Uterus (tissue), 4 donors: ENCODE measurements at places on chromosomes 6 and 20. TPM values are rescaled to one million over a fixed set of nuclear protein-coding genes. Genes with fewer than 3 reads are reported as not detected.

NRN1 gene
- 23.0 TPM for total RNA-seq

SRMS gene
- not detected for total RNA-seq

PARD6B gene
- total RNA-seq, result 13.2 TPM

ADISSP gene
- 4.1 TPM for total RNA-seq

TP53TG5 gene
- 1.9 TPM for total RNA-seq

RAD21L1 gene
- not detected for total RNA-seq

DNA sequence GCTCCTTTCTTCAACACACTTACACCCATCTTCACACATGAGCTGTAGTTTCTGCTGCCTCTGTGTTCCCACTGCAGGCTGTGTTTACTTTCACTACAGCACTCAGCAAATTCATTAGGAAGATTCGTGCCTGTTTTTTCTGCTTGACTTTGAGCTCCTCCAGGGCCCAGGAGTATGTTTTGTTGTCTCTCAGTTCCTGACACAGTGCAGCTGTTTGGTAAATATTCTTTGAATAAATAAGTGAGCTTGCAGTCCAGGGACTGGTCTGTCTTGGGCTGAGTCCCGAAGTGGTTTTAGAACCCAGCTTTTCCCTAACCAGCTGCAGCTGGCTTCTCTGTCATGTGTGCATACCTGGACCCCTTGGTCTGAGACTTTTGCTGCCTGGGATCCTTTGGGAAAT is 46.6 kb upstream of the CCN6 start:
- no peak for DNase-seq

DNA sequence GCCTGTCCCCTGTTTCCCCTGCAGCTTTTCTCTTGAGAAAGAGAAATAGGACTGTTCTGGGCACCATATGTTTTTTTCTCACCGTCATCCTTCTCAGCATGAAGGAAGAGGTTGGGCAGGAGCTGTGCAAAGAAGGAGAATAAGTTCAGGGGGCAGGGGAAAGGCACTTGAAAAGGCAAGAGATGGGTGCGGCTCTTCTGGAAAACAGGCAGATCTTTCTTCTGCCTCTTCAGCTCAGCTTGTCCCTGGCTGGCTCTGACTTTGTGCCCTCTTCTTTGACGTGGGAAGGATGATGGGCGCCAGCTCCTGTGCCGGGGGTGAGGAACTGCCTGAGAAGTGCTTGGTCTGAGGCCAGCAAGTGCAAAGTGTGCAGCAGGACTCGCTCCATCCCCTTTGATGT is 206.5 kb downstream of the DOK5 start:
- no peak for DNase-seq

DNA sequence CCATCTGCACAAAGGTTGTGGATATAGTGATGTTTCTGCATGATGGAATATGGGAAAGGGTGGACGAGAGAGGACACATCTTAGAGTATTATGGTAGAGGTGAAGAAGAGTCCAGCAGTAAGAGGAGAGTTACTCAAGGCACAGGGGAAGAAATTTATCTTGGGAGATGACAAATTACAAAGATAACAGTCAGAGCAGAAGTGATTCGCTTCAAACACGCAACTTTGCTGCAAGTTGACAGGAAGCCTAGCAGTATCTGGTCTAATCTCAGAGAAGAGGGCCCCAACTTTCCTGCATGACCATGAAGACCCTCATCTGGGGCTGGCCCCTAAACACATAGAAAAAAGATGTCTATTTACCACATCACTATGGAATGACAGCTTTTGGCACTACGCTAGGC is 1.2 kb upstream of the CALHM6 start:
- DNase-seq, result no peak

DNA sequence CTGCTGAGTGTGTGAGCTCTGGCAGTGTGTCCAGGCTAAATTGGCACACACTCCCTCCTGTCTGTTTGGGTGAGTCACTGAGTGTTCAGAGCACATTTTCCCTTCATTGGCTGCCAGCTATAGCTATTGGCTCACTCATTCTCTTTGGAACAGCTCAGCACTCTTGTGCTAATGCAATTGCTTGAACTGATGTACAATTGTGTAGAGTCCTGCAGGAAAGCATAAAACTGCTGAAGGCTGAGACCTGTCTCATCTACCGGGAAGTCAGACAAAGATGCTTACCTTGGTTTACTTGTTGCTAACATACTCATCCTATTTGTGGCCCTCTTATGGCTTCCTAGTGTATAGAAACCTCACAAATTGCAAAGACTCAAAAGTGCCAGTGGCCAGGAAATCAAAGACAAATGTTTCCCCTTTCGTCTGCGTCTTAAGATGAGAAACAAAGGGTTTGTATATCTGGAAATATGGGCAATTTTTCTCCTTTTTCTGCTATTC is 351.0 kb downstream of the BCKDHB start:
- DNase-seq, result peak; percentile 54

DNA sequence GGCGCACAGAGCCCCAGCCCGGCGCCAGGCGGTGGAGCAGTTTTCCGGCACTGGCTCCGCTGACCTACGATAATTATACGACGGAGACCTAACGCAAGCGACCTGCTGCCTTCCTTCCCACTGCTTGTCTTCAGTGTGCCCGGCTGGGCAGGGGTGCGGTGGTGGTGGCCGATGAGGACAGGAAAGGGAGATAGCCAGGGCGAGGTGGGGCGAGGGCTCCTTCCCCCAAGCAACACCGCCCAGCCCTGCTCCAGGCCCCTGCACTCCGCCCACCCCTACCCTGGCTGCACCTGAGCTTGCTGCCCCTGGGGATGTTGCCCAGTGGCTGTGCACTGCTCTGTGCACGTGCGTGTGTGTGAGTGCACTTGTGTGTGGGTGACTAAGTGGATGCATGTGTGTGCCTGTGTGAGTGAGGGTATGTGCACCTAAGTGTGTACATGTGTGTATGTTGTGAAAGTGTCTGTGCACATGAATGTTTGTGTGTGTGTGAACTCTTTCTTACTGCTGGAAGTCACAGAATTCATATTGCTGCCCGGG is 42.6 kb upstream of the IRF4 start:
- no peak for DNase-seq

DNA sequence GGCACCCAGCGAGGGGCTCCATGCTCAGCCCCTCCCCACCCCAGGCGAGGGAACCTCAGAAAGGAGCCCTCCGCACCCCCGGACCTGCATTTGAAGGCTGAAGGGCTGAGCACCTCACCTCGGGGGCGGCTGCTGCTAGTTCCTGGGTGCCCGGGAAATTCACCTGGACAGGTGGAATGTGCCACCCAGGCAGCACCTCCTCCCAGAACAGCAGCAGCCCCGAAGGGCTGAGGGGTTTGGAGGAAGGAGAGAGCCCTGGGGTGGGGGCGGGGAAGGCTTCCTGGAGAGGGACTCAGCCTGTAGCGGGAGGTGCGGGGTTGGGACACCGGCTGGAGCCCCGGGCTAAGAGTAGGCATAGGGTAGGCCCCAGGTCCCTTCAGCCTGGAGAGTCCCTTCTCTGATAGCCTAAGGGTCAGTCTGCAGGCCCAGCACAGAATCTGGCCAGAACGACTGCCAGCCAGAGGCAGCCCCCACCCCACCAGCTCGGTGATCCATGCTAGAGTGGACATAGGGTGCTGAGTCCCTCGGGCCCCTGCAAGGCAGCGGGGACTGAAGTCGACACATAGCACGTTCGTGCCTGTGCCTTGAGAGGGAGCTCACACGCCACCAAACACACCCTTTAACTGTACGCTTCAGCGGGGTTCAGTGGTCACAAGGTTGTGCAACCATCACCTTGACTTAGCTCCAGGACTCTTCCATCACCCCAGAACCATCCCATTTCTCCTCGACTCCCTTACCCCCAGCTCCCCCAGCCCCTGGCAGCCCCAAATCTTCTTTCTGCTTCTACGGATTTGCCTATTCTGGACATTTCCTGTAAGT is 180.9 kb downstream of the TAF4 start:
- DNase-seq, result no peak

DNA sequence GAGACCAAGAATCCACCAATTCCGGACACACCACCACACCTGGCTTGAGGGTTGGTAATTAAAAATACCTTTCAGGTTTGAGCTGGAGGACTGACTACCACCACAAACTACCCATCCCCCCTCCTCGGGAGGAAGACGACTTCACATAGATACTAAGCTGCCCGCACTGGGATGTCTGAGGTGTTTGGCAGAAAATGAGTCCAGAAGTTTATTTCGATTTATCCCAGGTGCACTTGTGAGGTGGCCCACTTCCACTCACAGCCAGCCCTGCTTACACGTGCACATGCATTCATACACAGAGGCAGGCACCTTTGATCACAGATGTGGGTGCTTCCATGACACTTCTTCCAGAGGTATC is 187.1 kb downstream of the ID4 start:
- no peak for DNase-seq

- DNase-seq, result no peak
Observed at GRCh38 chr6:136873748-136874147, 48.4 kb upstream of the SLC35D3 start.

DNA sequence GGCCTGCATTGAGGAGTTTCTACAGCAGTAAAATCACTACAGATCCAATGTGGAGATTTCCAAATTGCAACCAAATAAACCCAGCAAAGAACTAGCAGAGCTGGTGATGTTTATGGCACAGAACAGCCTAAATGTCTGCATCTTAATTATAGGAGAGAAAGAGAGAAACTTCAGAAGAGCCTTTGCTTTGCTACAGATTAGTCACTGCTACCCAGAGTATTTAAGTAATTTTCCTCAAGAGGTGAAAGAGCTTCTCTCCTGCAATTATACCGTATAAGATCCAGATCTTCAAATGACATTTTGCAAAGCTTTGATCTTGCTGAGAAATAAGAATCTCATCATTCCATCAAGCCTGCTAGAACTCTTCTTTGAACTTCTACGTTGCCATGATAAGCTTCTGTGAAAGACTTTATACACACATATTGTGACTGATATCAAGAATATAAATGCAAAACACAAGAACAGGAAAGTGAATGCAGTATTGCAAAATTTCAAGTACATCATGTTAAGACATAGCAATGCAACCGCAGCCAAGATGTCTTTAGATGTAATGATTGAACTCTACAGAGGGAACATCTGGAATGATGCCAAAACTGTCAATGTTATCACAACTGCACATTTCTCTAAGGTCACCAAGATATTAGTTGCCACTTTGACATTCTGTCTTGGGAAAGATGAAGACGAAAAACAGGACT is 48.0 kb downstream of the MKKS start:
- no peak for DNase-seq

DNA sequence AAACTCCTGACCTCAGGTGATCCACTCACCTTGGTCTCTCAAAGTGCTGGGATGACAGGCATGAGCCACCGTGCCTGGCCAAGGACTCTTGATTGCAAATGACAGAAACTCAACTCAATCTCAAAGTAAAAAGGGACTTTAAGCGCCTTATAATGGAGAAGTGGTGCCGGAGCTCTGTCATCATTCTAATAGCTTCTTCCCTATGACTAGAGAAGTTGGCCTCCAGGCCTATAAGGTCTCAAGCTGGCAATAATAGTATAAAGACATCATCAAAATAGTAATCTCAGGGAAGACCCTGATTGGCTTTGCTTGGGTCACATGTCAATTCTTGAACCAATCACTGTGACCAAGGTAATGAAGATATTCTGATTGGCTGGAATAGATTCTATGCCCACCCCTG is 8.5 kb upstream of the KIAA1755 start:
- no peak for DNase-seq

DNA sequence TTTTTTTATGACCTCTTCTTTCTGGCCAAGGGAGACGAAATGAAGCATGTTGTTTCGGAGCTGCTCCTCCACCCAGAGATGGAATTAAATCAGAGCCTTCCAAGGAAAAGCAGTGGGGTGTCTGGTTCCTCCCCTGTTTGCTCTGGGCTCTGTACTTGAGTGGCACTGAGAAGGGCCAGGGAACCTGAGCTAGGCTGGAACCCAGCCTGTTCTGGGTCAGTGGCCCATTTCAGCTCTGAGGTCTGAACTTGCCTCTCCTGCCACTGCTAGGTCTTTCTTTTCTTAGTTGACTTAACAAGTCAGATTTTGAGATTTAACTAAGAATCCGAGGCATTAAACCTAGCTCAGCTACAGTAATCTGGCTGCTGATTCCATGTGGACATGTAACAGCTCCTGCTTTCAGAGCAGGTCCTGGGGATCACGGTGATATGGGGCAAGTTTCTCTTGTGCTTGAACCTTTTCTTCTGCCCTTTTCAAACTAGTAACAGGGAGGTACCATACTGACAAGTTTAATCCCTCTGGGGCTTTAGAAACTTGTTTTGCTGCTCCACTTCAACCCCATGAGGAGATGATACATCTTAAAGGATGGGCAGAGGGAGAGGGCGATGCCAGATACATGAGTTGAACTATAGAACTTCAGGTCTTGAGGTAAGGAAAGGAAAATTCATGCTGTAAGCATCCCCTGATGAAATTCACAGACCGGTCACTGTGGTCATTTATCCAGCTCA is 101.1 kb downstream of the SLC24A3 start:
- DNase-seq, result no peak

DNA sequence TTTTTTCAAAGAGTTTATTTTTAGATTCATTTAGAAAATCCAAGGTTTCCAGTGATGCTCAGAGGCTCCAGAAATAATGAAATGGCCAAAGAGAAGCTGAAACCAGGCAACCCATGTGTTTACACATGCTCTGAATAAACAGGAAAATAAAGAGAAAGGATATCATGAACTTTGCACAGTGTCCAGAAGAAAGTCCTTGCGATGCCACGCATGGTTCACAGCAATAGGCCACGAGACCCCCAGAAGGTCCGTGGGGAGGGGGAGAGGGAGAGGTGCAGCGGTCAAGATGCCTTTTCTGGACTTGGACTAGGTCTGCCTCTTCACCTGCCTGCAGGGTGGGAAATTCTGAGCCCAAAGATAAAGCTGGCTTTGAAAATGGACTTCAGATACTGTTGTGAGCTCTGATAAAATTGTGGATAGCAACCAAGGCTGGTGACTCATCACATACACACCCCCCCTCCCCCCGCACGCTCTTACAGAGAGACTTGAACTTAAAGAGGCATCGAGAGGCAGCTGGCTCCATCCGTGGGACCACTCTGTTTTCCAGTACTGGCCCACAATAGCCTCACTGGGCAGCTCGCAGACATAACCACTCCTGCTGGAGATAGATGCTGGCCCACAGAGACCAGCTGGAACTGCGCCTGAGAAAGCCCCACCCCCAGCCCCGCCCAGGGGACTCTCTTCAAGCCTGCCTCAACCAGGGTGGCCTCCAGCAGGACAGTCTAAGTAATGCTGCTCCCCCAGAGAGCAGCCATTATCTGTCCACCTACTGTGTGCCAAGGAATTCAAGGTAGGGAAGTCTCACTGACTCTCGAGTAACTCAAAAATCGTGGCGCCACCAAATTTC is 21.2 kb upstream of the NFATC2 start:
- DNase-seq, result peak; percentile 84

DNA sequence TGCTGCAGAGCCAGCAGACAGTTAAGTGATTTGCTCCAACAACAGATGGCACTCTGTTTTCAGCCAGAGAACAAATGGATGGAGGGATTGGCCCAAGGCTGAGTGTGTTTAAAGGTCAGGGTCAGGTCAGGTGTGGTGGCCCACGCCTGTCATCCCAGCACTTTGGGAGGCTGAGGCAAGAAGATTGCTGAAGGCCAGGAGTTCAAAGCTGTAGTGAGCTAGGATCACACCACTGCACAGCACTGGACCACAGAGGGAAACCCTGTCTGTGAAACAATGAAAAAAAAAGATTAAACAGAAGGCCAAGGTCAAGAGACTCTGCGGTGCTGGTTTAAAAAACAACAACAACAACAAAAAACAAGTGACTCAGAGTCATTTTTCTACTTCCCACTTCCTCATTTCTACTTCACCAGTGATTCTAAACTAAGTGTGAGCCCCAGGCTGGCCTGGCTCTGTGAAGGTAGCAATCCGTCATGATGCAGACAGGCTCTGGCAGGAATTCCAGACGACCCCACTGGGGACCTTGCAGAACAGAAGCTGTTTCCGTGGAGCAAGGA is 42.5 kb upstream of the ARMC2 start:
- DNase-seq, result no peak
